Stimulated activated naive B cell treated with anti-CD40 and anti-IgM and Interleukin-4, amounts not matched to agents 10 μg/mL and 1 μg/mL and 100 μg/mL, for 72 hours (primary cell): ENCODE measurements at places on chromosomes 13 and 19.

DNA sequence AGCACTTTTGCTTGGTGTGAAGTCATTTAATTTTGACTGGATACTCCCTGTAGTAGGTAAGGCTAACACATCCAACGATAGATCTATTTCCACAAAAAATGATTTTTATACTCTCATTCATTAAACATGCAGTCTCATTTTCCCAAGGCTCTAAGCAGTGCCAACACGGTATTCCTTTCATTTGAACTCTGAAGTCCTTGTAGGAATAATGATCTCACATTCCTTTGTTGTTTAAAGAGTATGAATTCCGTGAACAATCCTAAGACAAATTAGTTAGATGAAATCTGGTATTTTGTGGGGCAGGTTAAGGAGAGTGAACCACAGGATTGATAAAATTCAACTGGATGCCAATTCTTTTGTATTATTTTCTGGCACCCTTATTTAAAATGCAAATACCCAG is 66.6 kb downstream of the LACC1 start:
- peaks cover 18% of the 10 kb centered on the region for H3K27me3 ChIP-seq
- H3K27ac ChIP-seq: no peak overlapping the region
- no peaks in the 10 kb centered on the region for H3K36me3 ChIP-seq
- no peaks in the 10 kb centered on the region for H3K4me1 ChIP-seq

GRCh38 chr13:113879494-113880360 is 15.9 kb upstream of the GAS6 start:
- no peak for DNase-seq
- H3K27me3 ChIP-seq: peaks cover 12% of the 10 kb centered on the region
- H3K36me3 ChIP-seq: peaks cover 4% of the 10 kb centered on the region
- H3K27ac ChIP-seq: no peak overlapping the region

DNA sequence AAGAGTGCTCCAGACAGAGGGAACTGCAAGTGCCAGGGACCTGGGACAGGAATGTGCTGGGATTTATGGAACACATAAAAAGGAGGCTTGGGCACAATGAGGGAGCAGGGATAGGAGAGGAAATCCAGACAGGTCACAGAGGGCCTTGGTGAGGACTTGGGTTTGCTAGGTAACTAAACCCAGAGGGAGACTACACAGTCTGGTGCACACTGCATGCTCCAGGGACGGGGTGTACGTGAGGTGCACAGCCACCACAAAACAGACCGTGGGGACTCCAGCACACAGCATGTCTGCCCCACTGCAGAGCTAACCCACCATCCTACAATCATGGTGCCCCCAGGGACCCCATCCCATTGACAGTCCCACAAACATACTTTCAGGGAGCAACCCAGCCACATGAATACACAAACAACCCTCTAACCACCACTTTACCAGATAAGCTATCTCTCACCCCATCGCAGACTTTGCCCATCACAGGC is 5.5 kb upstream of the ZFP36 start:
- peak overlapping the region; percentile 100 for H3K27ac ChIP-seq
- peak overlapping the region; percentile 96 for H3K4me3 ChIP-seq
- DNase-seq: no peak

DNA sequence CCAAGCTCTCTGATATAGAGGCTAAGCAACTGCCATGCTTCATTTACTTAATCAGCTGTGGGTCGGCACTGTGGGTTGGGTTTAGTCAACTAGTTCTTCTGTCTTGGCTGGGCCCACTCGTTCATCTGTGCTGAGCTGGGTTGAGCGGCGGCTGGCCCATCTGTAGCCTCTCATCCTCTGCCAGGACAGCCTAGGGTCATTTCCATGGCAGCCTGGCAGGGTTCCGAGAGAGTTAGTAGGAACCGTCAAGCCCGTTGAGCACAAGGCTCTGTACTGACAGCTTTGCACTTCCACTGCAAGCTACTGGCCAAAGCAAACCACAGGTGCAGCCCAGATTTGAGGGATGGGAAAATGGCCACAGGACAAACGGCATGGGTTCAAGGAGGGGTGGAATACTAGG is 6.6 kb upstream of the ZNF835 start:
- no peaks in the 10 kb centered on the region for H3K4me1 ChIP-seq
- H3K27ac ChIP-seq: no peak overlapping the region
- no peak for DNase-seq
- no peaks in the 10 kb centered on the region for H3K27me3 ChIP-seq
- no peak overlapping the region for H3K4me3 ChIP-seq
- no peaks in the 10 kb centered on the region for H3K36me3 ChIP-seq

- DNase-seq: no peak
- no peaks in the 10 kb centered on the region for H3K4me1 ChIP-seq
- H3K27me3 ChIP-seq: peaks cover 16% of the 10 kb centered on the region
- H3K27ac ChIP-seq: no peak overlapping the region
- H3K36me3 ChIP-seq: no peaks in the 10 kb centered on the region
These were observed 29.3 kb upstream of the ATP1A3 start for GRCh38 chr19:42023121-42023942.

DNA sequence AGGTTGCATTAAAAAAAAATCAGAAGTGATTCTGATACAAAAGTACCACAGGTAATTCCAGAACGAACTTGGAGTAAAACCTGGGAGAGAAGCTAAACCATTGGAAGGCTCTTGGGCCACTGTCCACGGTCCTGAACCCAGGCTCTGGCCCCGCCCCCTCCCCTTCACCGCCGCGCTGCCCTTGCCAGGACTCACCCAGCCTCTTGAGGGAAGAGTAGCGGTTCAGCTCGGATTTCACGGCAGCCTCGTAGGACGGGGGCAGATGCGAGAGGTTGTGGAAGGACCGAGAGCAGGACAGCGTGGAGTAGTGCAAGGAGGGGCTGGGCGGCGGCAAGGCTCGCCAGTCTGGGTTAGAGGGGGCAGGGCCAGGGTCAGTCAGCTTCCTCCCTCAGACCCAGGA is 5.7 kb downstream of the SHISA7 start:
- H3K27me3 ChIP-seq: peaks cover 55% of the 10 kb centered on the region
- peaks cover 14% of the 10 kb centered on the region for H3K36me3 ChIP-seq
- no peak for DNase-seq

- H3K4me3 ChIP-seq: no peak overlapping the region
- no peaks in the 10 kb centered on the region for H3K36me3 ChIP-seq
- no peak overlapping the region for H3K27ac ChIP-seq
- peaks cover 8% of the 10 kb centered on the region for H3K27me3 ChIP-seq
- H3K4me1 ChIP-seq: peaks cover 48% of the 10 kb centered on the region
These were observed 18.0 kb downstream of the SLC5A5 start for GRCh38 chr19:17889609-17890214.

DNA sequence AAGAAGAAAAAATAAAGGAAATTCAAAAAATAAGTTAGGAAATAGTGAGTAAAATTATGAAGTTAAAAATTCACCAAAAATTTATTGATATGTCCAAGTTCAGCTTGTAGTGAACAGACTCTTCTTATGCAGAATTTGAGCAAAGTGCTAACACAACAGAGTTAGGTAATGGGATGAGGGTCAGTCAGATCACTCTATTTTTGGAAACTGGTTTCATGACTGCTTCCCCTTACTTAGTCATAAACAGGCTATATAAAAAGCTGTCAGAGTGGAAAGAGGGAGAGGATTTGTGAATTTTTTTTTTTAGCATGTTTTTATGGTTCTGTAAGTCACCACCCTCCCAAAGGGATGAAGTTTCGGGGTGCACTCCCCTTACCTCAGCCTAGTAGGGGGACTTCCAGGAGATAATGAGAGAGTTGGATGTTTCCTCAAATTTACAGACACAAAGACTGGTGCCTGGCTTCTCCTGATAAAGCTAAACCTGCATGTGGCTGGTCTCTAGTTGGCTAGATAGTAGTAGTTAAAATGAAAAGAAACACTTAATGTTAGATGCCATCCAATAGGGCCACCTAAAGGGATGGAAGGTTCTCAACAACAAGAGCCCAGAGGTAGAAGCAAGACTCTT is 4.5 kb downstream of the CPB2 start:
- peak overlapping the region; percentile 4 for H3K4me3 ChIP-seq
- no peaks in the 10 kb centered on the region for H3K36me3 ChIP-seq
- H3K4me1 ChIP-seq: peaks cover 6% of the 10 kb centered on the region
- no peak overlapping the region for H3K27ac ChIP-seq

- DNase-seq: no peak
- H3K4me3 ChIP-seq: no peak overlapping the region
- no peak overlapping the region for H3K27ac ChIP-seq
- H3K36me3 ChIP-seq: peaks cover 5% of the 10 kb centered on the region
- H3K27me3 ChIP-seq: no peaks in the 10 kb centered on the region
These were observed 45.9 kb downstream of the COMP start for GRCh38 chr19:18745012-18745735.

- no peak overlapping the region for H3K4me3 ChIP-seq
- peaks cover 13% of the 10 kb centered on the region for H3K36me3 ChIP-seq
- peaks cover 100% of the 10 kb centered on the region for H3K4me1 ChIP-seq
- H3K27me3 ChIP-seq: no peaks in the 10 kb centered on the region
- H3K27ac ChIP-seq: no peak overlapping the region
These were observed 37.8 kb downstream of the BRD4 start for GRCh38 chr19:15294561-15294990.

GRCh38 chr19:1270854-1271527 is 1.9 kb downstream of the CIRBP start:
- peak overlapping the region; percentile 84 for H3K4me3 ChIP-seq
- H3K4me1 ChIP-seq: peaks cover 77% of the 10 kb centered on the region
- H3K27me3 ChIP-seq: no peaks in the 10 kb centered on the region
- peak overlapping the region; percentile 97 for H3K27ac ChIP-seq
- DNase-seq: no peak
- H3K36me3 ChIP-seq: peaks cover 42% of the 10 kb centered on the region

GRCh38 chr13:30193279-30194234 is 113.8 kb downstream of the KATNAL1 start:
- H3K36me3 ChIP-seq: no peaks in the 10 kb centered on the region
- H3K4me3 ChIP-seq: no peak overlapping the region
- no peak overlapping the region for H3K27ac ChIP-seq
- DNase-seq: no peak
- H3K27me3 ChIP-seq: no peaks in the 10 kb centered on the region
- no peaks in the 10 kb centered on the region for H3K4me1 ChIP-seq

- H3K4me1 ChIP-seq: no peaks in the 10 kb centered on the region
- DNase-seq: no peak
- H3K27ac ChIP-seq: no peak overlapping the region
- H3K36me3 ChIP-seq: no peaks in the 10 kb centered on the region
These were observed 188.9 kb upstream of the RNF113B start for GRCh38 chr13:98366010-98366409.

- DNase-seq: no peak
- H3K4me3 ChIP-seq: no peak overlapping the region
- peak overlapping the region; percentile 56 for H3K27ac ChIP-seq
- peaks cover 10% of the 10 kb centered on the region for H3K4me1 ChIP-seq
- H3K36me3 ChIP-seq: no peaks in the 10 kb centered on the region
- H3K27me3 ChIP-seq: no peaks in the 10 kb centered on the region
These were observed 671.6 kb downstream of the PCDH9 start for GRCh38 chr13:66558506-66558905.

- peak within 1 kb of the TSS; percentile 92 for H3K4me3 ChIP-seq
- no peaks in the 10 kb centered on the region for H3K27me3 ChIP-seq
- peak; percentile 92 for DNase-seq
- peaks cover 18% of the 10 kb centered on the region for H3K36me3 ChIP-seq
- H3K4me1 ChIP-seq: peaks cover 38% of the 10 kb centered on the region
These were observed at the start of gene ZNF329 for GRCh38 chr19:58150328-58150921. Gene ZNF329, minus strand, starts transcription at chr19:58150789. Its CDS starts 21,286 bp downstream, at chr19:58129503.

DNA sequence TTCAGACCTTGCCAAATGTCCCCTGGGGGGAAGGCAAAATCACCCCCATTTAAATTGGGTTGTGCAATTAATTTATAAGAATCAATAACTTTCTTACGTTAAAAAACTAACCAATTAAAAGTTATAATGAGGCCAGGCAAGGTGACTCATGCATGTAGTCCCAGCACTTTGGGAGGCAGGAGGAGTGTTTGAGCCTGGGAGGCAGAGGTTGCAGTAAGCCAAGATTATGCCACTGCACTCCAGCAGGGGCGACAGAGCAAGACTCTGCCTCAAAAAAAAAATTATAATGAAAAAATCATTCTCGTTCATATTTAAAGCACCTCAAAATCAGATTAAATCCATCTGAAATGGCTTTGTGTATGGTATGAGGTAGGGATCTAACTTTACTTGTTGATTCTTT is 18.4 kb upstream of the SIGLEC14 start:
- H3K4me1 ChIP-seq: peaks cover 3% of the 10 kb centered on the region
- H3K36me3 ChIP-seq: no peaks in the 10 kb centered on the region
- no peak for DNase-seq
- no peak overlapping the region for H3K4me3 ChIP-seq
- no peak overlapping the region for H3K27ac ChIP-seq

- no peak overlapping the region for H3K27ac ChIP-seq
- DNase-seq: no peak
- H3K27me3 ChIP-seq: peaks cover 49% of the 10 kb centered on the region
- peak overlapping the region; percentile 39 for H3K4me3 ChIP-seq
These were observed 1.7 kb downstream of the CNMD start for GRCh38 chr13:52737965-52738364.

GRCh38 chr13:45548281-45548680 is 67.3 kb downstream of the ERICH6B start:
- DNase-seq: no peak
- no peaks in the 10 kb centered on the region for H3K36me3 ChIP-seq
- no peak overlapping the region for H3K27ac ChIP-seq
- H3K27me3 ChIP-seq: peaks cover 11% of the 10 kb centered on the region

DNA sequence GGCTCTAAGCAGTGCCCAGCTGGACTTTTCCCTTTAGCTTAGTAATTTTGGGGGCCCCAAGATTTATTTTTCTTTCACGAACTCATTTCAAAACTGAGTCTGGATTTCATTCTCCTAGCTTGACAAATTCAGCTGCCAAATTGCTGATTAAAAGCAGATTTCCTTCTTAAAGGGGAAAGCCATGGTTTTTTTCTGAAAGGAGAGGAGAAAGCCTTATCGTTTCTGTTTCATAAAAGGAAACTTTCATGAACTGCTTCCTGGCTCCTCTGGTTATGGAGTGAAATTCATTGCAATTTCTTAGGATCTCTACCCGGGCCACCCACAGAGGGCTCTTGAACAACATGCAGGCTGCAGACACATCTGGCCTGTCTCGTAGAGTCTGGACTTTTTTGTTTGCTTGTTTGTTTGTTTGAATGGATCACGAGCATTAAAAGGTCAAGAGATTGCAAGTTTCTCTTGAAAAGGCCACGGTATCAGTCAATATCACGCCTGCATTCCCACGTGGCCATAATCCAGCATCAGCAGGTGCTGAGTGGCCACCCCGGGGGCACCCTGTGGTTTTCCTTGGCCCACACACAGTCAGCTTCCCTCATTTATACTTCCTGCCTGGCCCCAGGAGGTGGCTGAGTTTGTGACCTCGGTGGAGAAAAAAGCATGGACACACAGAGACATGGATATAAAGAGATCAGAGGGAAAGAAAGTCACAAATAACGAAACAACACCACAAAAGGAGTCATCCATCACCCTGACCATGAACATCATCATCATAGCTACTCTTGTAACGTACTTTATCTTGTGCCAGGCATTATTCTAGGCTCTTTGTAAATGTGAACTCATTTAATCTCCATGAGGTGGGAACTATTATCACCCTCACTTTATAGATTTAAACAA is 10.5 kb upstream of the KLK4 start:
- no peaks in the 10 kb centered on the region for H3K36me3 ChIP-seq
- no peak for DNase-seq
- peak overlapping the region; percentile 20 for H3K4me3 ChIP-seq
- no peak overlapping the region for H3K27ac ChIP-seq
- peaks cover 11% of the 10 kb centered on the region for H3K4me1 ChIP-seq
- peaks cover 51% of the 10 kb centered on the region for H3K27me3 ChIP-seq

GRCh38 chr19:13823256-13823655 is 28.0 kb downstream of the ZSWIM4 start:
- H3K36me3 ChIP-seq: peaks cover 41% of the 10 kb centered on the region
- H3K4me3 ChIP-seq: no peak overlapping the region
- H3K27me3 ChIP-seq: no peaks in the 10 kb centered on the region
- no peak for DNase-seq
- no peak overlapping the region for H3K27ac ChIP-seq

GRCh38 chr19:41128692-41129091 is 14.5 kb downstream of the CYP2F1 start:
- H3K4me1 ChIP-seq: peaks cover 9% of the 10 kb centered on the region
- no peak overlapping the region for H3K27ac ChIP-seq
- DNase-seq: no peak
